ENCODE measurements at places on chromosomes 16 and 17. TPM values are rescaled to one million over a fixed set of nuclear protein-coding genes. Genes with fewer than 3 reads are reported as not detected.

Gene CCL14
- 43.0 TPM for total RNA-seq

Gene B4GALNT2
- 0.33 TPM for total RNA-seq

Gene CRK
- total RNA-seq, result 89.6 TPM

DNA sequence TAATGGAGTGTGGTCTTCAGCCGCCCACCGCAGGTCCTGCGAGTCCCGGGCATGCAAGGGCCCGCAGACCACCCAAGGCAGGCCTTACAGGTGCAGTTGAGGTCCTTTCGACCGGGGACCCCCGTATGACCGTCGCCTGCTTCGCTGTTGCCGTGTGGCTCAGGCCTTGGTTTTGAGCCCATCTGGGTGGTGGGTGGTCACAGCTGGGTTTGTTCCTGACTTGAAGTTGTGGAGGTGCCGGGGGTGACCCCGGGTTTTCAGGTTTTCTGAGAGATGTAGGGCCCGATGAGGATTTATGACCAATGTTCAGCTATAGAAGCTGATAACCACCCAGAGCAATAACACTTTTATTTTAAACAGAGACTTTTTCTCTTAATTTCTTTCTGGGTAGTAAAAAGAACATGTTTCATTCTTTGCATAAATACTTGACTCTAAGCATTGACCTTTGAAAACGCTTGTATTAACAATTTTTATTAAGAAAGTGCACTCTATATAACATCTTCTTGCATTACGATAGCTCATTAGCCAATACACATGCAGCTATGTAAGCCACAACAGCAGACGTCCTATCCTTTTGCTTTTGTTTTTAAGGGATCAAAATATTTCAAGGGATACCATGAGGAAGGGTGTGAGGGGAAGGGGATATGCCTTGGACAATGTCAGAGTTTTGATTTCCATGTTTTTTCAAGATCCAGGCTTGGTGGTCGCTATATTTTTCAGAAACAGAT is 1.9 kb downstream of the FOXL1 start:
- no peaks in the 10 kb centered on the region for H3K36me3 ChIP-seq
- no peak for DNase-seq
- no peak overlapping the region for H3K27ac ChIP-seq
- no peak overlapping the region for H3K4me3 ChIP-seq

DNA sequence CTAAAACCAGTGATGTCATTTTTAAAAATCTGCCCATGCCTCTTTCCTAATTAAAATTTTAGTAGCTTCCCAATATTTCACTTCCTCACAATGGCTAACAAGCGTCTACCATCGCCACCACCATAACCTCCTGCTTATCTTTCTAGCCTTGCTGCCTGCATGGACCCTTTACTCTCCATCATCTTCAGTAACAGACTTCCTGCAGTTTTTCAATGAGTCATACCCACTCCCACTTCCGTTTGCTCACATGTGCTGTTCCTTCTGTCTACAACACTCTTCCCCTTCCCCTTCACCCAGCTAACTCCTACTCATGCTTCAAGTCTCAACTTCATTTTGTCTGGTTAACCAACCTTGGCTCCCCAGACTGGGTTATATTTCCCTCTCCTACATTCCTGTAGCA is 12.8 kb upstream of the SKAP1 start:
- DNase-seq, result no peak
- no peak overlapping the region for H3K27ac ChIP-seq
- no peaks in the 10 kb centered on the region for H3K27me3 ChIP-seq
- no peaks in the 10 kb centered on the region for H3K36me3 ChIP-seq
- H3K4me1 ChIP-seq, result no peaks in the 10 kb centered on the region

DNA sequence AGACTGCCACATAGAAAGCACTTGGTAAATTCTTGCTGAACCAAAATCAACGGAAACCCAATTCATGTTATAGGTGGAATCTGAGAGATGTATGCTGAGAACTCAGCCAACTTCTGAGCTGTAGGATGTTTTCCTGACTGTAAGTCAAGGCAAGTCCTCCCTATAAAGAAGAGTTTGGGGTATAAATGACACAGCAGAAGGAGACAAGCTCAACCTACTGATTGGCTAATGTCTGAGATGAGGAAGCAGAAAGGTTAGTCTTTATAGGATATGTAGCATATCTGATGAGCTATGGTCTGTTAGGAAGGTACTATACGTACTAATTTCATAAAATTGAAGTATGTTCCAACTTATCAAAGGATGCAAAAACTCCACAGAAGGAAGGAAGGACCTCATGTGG is 99.5 kb downstream of the XYLT1 start:
- no peak overlapping the region for H3K4me3 ChIP-seq
- H3K36me3 ChIP-seq, result no peaks in the 10 kb centered on the region
- DNase-seq, result no peak
- H3K27me3 ChIP-seq, result no peaks in the 10 kb centered on the region
- H3K27ac ChIP-seq, result no peak overlapping the region

GRCh38 chr16:17559394-17559793 is 88.6 kb upstream of the XYLT1 start:
- H3K4me1 ChIP-seq, result peaks cover 6% of the 10 kb centered on the region
- no peak overlapping the region for H3K27ac ChIP-seq
- H3K27me3 ChIP-seq, result no peaks in the 10 kb centered on the region
- no peak overlapping the region for H3K4me3 ChIP-seq

- no peak overlapping the region for H3K4me3 ChIP-seq
- peak overlapping the region; percentile 63 for H3K27ac ChIP-seq
- no peak for DNase-seq
- no peaks in the 10 kb centered on the region for H3K27me3 ChIP-seq
- H3K36me3 ChIP-seq, result no peaks in the 10 kb centered on the region
- H3K4me1 ChIP-seq, result peaks cover 33% of the 10 kb centered on the region
These were observed 123.0 kb downstream of the MSI2 start for GRCh38 chr17:57379237-57379894.

Data from thyroid gland (tissue), 4 donors.